Cardiac muscle cell (in vitro differentiated cells and primary cell): ENCODE measurements at places on chromosomes 5 and 9. TPM values are rescaled to one million over a fixed set of nuclear protein-coding genes. Genes with fewer than 3 reads are reported as not detected.

IL4 gene
- not detected in 2 replicates for total RNA-seq

CCDC192 gene
- not detected in 2 replicates for total RNA-seq

DDX41 gene
- total RNA-seq = 183 and 223 TPM in 2 replicates

INSL4 gene
- total RNA-seq = not detected in 2 replicates

SEMA6A gene
- total RNA-seq = 20.3 and 27.6 TPM in 2 replicates

KIF4B gene
- not detected in 2 replicates for total RNA-seq

CDH9 gene
- not detected in 2 replicates for total RNA-seq

VLDLR gene
- total RNA-seq = 34.1 and 36.1 TPM in 2 replicates

FAXDC2 gene
- 22.4 and 39.4 TPM in 2 replicates for total RNA-seq
